ENCODE measurements at places on chromosomes 3 and 15.
A peak's percentile ranks its signal among the peaks of the same experiment; 100 is the strongest.

- no peak for DNase-seq
Measured at GRCh38 chr3:14839236-14839635, 20.5 kb downstream of the FGD5 start.

DNA sequence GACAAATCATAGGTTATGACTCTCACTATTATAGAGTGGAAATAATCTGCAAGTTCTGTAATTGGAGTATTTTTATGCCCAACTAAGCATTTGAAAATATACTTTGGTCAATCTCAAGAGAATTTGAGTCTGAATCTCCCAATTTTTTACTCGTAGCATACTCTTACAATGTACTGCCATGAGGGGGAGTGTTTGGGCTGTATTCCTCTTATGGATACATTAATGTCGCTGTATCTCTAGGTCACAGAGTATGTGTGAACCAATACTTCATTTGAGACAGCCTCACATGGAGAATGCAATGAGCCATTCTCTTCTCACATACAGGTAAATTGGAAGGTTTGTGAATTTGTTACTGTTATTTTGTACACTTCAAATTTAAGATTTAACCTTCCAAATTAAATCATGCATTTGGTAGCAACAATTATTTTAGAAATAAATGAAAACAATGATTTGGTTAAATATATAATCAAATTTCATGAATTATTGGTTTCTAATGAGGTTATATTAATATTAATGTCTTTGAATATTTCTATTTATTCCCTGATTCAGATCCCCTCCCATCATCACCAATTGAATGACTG, 5.5 kb upstream of the CD200 start:
- DNase-seq = peak; percentile 88

GRCh38 chr3:172257648-172258400, 190.4 kb downstream of the GHSR start:
- no peak for DNase-seq

GRCh38 chr3:141237701-141238521, 6.3 kb downstream of the PXYLP1 start:
- DNase-seq = no peak

DNA sequence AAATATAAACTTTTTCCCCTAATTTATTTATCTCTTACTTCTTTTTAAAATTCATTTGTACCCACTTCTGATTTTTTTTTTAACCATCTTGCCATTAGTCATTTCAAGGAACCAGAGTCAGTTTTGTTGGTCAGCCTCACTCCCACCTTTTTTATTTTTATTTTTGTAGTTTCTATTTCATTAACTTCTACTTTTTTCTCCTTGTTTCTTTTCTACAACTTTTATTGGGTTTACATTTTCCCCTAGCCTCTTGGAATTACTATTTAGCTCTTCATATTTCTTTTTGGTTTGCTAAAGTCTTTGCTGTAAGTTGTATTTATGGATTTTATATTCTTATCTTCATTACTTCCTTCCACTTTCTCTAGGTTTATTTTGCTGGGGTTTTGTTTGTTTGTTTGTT, 13.7 kb upstream of the VEPH1 start:
- DNase-seq = no peak

GRCh38 chr15:60844511-60845174, 365.7 kb upstream of the ICE2 start:
- no peak for DNase-seq

GRCh38 chr15:93899817-93900216, 331.5 kb upstream of the MCTP2 start:
- no peak for DNase-seq

DNA sequence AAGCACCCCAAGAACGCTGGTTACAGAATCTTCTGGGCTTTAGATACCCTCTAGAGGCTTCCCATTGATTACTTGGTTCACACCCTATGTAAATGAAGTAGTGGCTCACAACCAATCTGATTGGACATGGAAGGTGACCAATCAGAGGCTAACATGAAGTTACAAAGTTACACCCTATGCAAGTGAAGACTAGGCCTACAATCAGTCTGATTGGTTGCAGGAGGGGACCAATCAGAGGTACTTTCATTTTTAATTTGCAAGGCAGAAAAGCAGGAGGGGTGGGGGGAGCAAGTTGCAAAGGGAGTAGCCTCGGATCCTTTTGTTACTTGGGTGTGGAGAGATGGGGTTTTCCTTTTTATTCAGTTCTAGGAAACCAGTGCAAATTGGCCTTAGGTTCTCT, 11.1 kb upstream of the RTP2 start:
- DNase-seq = no peak

- DNase-seq = no peak
Measured at GRCh38 chr3:67864587-67865183, 210.3 kb upstream of the SUCLG2 start.

GRCh38 chr3:17674082-17674686, 68.2 kb downstream of the TBC1D5 start:
- no peak for DNase-seq

- DNase-seq = no peak
Measured at GRCh38 chr15:33699691-33700447, 268.4 kb upstream of the CHRM5 start.

DNA sequence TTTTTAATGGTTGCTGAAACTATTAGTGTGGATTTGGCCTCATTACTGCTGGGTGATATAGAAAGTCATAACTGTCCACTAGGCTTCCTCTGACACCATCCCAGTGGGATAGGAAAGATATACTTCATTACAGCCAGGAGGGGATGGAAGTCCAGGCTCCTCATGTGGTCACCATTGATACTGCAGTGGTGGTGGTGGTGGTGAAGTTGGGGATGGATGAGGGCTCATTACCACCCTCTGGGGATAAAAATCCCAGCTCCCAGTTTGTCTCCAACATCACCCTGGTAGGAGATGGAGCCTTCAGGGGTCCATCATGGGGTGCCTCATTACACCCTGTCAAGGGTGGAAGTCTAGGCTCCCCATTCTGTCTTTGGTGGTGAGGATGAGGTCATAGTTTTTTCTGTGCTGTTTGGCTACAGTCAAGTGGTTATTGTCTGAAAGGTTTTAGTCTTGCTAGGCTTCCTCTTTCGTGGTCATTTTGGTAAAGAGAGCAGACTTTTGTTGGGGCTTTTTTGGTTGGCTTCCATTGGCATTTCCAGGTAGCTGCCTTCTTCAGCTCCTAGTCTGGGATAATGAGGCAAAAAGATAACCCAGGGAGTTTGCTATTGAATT, 30.1 kb upstream of the FILIP1L start:
- DNase-seq = no peak

GRCh38 chr3:71652781-71653413, 69.4 kb upstream of the FOXP1 start:
- peak; percentile 68 for DNase-seq

GRCh38 chr3:111481551-111481950, 60.4 kb upstream of the CD96 start:
- DNase-seq = no peak

DNA sequence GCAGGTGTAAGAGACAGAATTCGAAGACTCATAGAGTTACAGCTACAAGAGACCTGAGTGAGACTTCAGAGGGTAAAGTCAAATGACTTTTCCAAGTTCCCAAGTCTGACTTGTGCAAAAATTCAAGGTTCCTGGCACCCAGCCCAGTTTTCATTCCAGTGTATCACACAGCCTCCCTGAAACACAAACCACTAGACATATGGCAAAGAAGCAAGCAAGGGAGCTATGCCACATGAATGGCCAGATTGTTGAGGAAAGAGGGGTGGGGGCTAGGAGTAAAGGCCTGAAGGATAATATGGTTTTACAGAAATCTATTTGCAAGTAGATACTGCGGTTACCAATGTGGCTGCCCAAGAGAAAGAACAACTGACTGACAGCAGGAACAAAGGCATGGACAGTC, 301.2 kb downstream of the MECOM start:
- no peak for DNase-seq

- DNase-seq = no peak
Measured at GRCh38 chr3:101513419-101513986, 491 bp upstream of the SENP7 start.

GRCh38 chr3:151925876-151926275, 52.4 kb downstream of the SUCNR1 start:
- no peak for DNase-seq

DNA sequence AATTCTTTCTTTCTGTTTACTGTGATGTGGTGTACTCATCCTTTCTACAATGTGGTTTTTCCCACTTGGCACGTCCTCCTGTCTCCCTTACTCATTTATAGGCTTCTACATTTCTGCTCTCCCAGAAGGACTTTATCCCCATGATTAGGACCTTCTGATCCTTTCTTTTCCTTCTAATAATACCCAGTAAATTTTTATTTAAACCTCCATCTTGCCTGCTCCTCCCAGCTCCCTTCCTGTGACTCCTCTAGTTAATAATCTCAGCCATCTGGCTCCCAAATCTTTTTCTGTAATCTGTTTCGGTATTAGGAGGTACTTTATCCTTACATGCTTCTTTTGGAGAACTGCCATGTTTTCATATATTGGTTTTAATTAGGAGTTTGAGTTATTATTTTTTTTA, 11.2 kb upstream of the P2RY1 start:
- DNase-seq = no peak

- DNase-seq = no peak
Measured at GRCh38 chr3:72932416-72932815, 44.6 kb downstream of the GXYLT2 start.

DNA sequence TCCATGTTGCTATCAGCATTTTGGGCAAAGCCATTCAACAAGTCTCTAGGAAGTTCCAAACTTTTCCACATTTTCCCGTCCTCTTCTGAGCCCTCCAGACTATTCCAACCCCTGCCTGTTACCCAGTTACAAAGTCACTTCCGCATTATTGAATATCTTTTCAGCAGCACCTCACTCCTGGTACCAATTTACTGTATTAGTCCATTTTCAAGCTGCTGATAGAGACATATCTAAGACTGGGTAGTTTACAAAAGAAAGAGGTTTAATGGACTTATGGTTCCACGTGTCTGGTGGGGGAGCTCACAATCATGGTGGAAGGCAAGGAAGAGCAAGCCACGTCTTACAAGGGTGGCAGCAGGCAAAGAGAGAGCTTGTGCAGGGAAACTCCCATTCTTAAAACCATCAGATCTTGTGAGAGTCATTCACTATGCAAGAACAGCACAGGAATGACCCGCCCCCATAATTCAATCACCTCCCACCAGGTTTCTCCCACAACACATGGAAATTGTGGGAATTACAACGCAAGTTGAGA, 435.6 kb upstream of the GRM7 start:
- no peak for DNase-seq

- no peak for DNase-seq
Measured at GRCh38 chr3:62119139-62119538, 254.2 kb downstream of the FEZF2 start.

GRCh38 chr15:42036112-42036905, 15.5 kb upstream of the PLA2G4E start:
- DNase-seq = no peak

GRCh38 chr3:108448593-108448992, 61.8 kb downstream of the MYH15 start:
- DNase-seq = no peak

Data from NCI-H146 (cell line).